ENCODE measurements at places on chromosomes 2 and 18.

- DNase-seq, result no peak
Observed at GRCh38 chr2:27878825-27879224, 11.4 kb downstream of the RBKS start.

DNA sequence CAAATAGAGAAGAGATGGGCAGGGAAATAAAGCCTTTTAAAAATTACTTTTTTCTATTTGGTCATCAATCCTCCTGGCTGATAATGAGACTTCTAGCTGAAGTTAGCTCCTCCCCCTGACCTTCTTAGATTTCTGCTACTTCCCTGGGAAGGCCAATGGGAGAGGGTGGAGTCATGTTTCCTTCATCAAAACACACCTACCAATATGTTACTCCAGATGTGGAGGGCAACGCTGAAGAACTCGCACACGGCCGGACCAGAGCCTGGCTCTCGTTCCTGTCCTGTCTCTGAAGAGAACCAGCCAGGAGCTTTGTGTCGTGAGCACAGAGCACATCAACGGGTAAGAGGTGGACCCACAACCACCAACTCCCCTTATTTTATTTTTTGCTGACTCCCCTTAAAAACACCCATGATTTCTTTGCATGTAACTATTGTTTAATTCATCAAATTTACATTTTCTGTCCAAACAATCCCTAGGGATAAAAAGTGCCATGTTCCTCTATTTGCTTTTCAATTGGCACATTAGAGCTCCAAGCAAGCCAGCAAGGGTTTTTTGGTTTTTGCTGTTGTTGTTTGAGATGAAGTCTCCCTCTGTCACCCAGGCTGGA is 94.9 kb downstream of the ADD2 start:
- DNase-seq, result no peak

DNA sequence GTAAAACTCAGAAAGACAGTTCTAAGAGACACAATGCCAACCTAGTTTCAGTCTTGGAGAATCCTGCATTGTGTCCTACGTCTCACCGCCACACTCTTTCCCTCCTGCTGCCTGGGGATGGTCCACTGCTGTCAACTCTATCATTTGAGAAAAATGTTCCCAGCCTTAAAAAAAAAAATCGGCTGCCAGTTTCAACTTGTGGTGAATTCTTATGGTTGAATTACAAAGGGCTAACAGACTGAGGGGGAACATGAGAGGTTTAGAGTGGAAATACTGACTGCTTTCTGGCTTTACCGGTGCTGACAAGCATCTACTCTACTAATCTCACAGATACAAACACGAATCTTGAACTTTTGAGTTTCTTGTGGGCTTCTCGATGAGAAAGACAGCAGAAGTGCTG is 74.0 kb downstream of the NAB1 start:
- no peak for DNase-seq

DNA sequence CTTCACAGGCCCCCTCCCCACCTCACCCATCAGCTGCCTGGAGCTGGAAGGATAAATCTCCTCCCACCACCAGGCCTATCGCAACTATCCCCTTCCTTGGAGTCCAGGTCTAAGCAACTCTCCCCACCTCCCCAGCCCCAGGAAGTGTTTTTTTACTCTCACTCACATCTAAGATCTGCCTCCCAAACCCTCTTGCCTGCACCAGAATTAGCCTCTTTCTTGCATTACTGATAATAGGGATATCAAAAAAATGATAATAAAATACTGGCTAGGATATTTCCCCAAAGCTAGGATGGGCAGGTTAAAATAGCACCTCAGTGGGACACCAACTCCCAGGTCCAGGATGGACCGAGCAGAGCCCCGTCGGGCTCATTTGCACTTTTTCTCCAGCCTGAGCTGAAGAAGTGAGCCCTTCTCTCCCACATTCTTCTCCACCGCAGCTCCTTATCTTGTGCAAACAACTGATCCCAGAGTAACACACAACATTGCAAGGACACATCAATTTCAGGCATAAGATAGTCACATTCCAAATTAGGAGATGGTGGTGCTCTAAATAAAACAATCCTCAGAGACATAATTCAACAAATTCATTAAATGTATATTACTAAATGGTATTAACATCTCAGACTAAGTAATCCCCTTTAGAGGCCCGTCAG is 17.7 kb upstream of the CIB4 start:
- no peak for DNase-seq

DNA sequence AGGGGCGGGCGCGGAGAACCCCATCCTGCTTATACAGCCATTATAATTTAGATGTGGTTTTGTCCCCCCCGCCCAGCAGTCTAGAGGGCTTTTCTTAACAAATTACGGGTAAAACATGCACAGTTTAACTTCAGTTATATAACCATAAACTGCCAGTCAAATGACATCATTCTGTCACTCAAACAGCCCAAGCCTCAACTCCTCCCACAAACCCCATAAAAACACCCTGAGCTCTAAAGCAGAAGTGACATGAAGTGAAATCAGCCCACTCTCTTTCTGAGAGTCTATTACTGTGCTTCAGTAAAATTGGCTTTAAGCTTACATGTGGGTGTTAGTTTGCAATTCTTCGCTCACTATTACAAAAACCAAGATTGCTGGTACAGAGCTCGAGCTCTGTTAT is 705.1 kb upstream of the GCFC2 start:
- DNase-seq, result no peak

GRCh38 chr2:181185948-181186347 is 205.5 kb downstream of the UBE2E3 start:
- no peak for DNase-seq

- no peak for DNase-seq
Observed at GRCh38 chr2:44548221-44549098, 186.7 kb downstream of the CAMKMT start.

- DNase-seq, result no peak
Observed at GRCh38 chr18:69480460-69480859, 79.8 kb downstream of the DOK6 start.

DNA sequence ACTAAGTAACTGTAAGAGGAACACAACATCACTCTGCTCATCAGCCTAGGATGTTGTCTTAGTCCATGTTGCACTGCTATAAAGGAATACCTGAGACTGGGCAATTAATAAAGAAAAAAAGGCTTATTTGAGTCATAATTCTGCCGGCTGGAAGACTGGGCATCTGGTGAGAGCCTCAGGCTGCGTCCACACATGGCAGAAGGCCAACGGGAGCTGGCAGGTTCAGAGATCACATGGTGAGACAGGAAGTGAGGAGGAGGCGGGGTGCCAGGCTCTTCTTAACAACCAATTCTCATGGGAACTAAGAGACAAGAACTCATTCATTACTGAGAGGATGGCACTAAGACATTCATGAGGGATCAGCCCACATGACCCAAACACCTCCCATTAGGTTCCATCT is 46.8 kb downstream of the EPG5 start:
- no peak for DNase-seq

DNA sequence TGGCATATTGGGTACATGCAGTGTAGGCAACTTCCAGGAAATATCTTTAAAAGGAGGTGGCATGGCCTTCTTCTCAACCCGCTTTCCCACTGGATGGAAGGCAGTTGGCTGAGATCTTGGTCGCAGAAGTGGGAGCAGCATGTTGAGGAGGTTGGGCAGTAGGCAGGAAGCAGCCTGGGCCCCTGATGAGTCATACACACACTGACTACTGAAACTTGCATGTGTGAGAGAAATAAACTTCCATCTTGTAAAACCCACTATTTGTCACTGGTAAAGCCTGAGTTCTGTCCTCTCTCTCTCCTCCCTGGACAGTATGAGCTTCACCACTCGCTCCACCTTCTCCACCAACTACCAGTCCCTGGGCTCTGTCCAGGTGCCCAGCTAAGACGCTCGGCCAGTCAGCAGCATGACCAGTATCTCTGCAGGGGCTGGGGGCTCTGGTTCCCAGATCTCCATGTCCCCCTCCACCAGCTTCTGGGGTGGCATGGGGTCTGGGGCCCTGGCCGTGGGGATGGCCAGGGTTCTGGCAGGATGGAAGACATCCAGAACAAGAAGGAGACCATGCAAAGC is 233.8 kb upstream of the SPRED2 start:
- no peak for DNase-seq

DNA sequence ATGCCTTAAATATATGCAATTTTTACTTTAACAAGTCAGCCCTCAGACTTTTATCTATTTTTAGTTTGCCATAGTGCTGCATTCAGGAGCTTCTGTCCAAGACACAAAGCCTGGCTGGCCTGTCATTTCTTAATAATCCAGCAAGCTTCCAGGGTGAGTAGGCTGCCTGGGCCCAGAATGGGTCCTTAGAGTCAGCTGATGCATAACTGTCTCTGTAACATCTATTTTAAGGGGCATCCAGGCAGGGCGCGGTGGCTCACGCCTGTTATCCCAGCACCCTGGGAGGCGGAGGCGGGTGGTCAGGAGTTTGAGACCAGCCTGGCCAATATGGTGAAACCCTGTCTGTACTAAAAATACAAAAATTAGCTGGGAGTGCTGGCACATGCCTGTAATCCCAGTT is 11.8 kb upstream of the GNLY start:
- DNase-seq, result no peak

GRCh38 chr2:173644146-173644545 is 289.5 kb downstream of the CDCA7 start:
- no peak for DNase-seq

- DNase-seq, result peak; percentile 15
Observed at GRCh38 chr18:79856119-79857007, 58.6 kb downstream of the KCNG2 start.

DNA sequence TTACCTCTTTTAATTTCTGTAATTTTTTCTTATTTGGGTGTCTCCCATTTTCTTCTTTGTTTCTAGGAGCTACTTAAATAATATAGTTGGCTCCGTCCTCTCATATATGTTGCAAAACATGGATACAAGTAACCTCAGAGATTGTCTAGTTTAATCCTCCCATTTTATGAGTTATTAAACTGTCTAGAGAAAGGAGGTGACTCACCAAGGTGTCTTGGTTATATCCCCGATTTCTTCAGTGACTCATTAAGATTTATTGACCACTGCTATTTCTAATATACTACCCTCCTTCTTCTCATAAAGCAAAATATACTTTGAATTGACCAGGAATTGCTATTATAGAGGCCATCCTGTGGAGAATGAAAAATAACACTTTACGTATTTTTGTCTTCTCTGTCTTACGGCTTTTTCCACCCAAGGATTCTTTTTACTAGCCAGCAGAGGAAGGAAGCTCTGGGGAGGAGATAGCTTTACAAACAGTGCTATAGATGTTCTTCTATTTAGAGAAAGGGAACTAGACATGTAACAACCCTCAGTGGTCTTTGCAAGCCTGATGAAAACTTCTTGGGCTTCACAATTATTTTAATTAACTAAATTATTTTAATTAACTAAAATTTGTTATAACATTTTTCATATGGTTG is 300.4 kb upstream of the TNP1 start:
- no peak for DNase-seq

All from naive B cell (primary cell).